ENCODE measurements at places on chromosomes 4 and X.

DNA sequence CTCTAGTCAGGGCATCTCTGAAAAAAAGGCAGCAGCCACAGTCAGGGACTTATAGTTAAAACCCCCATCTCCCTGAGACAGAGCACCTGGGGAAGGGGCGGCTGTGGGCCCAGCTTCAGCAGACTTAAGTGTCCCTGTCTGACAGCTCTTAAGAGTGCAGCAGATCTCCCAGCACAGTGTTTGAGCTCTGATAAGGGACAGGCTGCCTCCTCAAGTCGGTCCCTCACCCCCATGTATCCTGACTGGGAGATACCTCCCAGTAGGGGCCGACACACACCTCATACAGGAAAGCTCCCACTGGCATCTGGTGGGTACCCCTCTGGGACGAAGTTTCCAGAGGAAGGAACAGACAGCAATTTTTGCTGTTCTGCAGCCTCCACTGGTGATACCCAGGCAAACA is 129.0 kb downstream of the ANXA5 start:
- DNase-seq: no peak

GRCh38 chr4:163295138-163295537 is 37.3 kb downstream of the NPY1R start:
- DNase-seq: no peak

DNA sequence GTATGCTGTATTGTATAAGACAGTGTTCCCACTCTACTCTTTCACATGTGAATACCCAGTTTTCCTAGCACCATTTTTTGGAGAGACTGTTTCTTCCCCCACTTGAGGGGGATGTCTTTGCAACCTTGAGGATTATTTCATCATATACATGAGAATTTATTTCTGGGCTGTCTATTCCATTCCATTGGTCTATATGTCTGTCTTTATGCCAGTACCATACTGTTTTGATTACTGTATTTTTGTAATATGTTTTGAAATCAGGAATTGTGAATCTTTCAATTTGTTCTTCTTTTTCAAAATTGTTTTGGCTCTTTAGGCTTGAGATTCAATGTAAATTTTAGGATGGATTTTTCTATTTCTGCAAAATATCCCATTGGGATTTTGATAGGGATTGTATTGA is 15.8 kb upstream of the LHFPL1 start:
- no peak for DNase-seq

- DNase-seq: no peak
These were observed 91.9 kb upstream of the ZFP42 start for GRCh38 chr4:187903700-187904099.

DNA sequence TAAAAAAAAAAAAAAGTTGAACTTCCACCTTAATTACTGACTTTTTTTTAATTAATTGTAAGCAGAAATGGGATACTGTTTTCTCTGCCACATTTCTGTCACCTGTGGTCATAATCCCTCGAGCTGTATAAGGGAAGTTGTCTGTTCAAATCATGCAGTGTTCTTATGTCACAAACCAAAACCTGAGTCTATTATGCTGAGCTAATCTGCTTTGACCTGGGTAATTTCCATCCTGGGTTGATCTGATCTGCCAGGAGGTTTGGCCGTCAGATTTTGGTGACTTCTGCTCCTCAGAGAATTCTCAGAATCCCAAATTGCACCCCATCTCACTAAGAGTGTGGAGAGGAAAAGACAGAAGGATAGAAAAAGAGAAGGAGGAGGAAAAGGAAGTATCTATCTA is 683.1 kb downstream of the KCTD8 start:
- DNase-seq: no peak

GRCh38 chr4:157674699-157675098 is 454.2 kb downstream of the GRIA2 start:
- no peak for DNase-seq

DNA sequence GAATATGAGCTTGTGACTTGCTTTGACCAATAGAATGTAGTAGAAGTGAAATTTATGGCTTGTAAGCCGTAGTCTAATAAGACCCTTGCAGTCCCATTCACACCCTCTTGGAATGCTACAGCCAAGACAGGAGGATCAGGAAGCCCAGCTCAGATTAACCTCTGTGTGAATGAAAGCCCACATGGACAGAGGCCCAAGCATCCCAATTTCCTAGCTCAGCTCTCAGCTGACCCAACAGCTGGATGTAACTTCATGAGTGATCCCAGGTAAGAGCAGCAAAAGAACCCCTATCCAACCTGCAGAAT is 12.8 kb upstream of the PPM1K start:
- DNase-seq: no peak

GRCh38 chrX:148120151-148120550 is 139.0 kb downstream of the FMR1NB start:
- no peak for DNase-seq

DNA sequence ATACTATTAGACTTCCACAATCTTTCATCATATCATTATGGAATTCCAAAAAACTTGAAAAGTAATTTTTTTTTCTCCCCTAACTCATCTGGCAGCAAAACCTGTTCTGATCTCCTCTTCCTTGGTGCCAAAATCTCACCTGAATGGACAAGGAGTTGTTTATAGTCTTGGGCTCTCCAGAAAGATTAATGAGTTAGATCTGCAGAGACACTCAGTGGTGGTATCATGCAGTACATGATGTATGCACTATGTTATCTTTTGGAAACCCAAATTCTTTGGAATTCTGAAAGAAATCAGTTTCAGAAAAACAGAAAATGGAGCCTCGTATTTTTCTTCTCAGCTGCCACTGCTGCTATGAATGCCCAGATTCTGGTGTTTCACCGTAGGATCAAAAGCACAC is 11.7 kb downstream of the GPM6B start:
- no peak for DNase-seq

GRCh38 chr4:118920247-118920646 is 31.6 kb downstream of the SYNPO2 start:
- no peak for DNase-seq

DNA sequence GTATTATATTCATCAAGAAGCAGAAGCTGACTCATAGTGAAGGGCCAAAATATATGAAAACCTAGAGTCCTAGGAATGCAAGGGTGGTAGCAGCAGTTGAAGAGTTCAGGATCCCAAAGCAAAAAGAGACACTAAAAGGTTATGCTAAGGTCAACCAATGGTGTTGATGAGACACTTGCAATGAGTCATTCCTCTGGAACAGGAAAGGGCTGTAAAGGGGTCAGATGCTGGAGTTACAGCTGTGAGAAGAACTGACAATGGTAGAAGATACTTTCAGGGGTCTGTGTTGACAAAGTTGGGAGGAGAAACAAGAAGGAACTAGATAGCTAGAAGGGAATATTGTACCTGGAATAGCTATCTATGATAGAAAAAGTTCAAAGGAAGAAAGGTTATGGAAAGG is 47.5 kb downstream of the ZGRF1 start:
- DNase-seq: no peak

DNA sequence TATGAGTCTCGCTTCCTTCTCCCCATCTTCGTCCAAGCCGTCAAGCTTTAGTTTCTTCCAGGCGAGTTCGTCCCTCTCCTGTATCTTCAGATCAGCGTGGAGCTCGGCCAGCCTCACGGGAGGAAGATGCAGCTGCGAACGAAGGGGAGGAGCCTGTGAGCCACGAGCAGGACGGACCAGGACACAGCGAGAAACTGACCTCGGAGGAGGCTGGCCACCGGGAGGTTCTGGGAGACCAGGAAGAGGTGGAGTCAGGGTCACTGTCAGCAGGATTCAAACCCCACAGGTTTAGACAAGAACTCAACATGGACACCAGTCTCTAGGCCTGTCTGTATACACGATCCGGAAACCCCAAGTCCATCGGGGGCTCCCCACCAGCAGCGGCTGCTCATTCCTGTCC is 7.3 kb downstream of the LRPAP1 start:
- no peak for DNase-seq

DNA sequence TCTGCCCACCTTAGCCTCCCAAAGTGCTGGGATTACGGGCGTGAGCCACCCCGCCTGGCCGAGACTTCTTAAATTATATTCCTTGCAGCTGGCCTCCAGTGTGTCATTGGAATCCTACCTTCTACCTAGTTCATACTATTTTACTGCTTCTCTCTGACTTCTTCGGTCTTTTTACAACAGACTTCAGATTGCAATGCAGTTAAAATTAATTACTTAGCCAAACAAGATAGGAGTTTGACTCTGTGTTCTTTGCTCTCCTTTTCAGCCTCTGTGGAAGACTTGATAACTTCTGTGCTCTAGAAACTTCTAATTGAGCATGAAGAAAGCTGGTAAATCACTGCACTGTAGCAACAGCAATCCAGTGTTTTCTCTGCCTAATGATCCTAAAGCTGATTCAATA is 199.5 kb downstream of the GASK1B start:
- DNase-seq: no peak

DNA sequence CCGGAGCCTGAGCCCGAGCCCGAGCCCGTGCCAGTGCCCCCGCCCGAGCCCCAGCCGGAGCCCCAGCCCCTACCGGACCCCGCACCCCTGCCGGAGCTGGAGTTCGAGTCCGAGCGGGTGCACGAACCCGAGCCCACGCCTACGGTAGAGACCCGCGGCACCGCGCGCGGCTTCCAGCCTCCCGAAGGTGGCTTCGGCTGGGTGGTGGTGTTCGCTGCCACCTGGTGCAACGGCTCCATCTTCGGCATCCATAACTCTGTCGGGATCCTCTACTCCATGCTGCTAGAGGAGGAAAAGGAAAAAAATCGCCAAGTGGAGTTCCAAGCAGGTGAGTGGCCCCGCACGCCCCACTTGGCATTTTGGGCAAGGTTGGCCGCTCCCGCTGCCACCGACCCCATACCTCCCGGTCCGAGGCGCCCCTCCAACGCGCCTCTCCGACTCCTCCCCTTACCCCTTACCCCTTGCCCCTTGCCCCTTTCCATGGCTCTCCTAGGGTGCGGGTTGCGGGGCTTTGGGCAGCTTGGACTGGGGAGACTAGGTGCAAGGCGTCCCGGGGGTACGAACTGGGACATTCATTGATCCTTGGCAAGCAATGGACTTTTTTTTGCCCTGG is 553 bp downstream of the SLC16A2 start:
- no peak for DNase-seq

DNA sequence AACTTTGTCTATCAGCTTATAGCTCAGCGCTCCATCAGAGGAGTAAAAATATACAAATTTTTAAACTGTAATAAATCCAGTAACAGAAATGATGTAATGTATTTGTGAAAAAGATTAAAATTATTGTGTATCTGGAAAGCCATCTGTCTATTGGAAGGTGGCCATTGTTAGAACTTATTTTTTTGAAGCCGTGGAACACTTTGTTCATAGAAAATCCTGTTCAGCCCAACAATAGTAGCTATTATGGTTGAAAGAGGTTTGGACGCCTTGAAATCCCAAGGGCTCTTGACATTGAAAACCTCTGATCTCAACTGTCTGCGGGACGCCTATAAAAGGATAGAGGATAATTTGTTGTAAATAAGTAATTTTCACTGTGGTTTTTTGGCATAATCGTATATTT is 98.3 kb downstream of the RAPGEF2 start:
- DNase-seq: no peak

DNA sequence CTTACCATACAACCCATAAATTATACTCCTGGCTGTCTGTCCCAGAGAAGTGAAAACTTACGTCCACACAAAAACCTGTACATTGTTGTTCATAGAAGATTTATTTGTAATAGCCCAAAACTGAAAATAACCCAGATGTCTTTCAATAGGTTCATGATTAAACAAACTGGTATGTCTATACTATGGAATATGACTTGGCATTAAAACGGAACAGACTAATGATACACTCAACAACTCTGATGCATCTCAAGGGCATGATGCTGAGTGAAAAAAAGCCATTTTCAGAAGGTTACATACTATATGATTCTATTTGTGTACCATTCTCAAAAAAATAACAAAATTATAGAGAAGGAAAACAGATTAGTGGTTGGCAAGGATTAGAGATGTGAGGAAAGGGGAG is 11.6 kb upstream of the MND1 start:
- DNase-seq: no peak

Data from NCI-H524 treated with DMSO at 0.1 percent for 48 hours (cell line).